Left ventricle myocardium inferior (tissue), 1 donor: ENCODE measurements at places on chromosomes 5 and 9. TPM values are rescaled to one million over a fixed set of nuclear protein-coding genes. Genes with fewer than 3 reads are reported as not detected.

Gene IFNA21
- not detected for total RNA-seq

Gene RNF208
- total RNA-seq: 31.5 TPM

- peak; percentile 48 for DNase-seq
Measured at GRCh38 chr5:150618588-150619281, 21.7 kb upstream of the SYNPO start.

- no peak for DNase-seq
Measured at GRCh38 chr5:57491369-57491965, 8.9 kb upstream of the ACTBL2 start.

- DNase-seq: no peak
Measured at GRCh38 chr9:98570663-98571440, 137.9 kb downstream of the GABBR2 start.

GRCh38 chr5:148858547-148858946, 32.1 kb downstream of the ADRB2 start:
- no peak for DNase-seq

DNA sequence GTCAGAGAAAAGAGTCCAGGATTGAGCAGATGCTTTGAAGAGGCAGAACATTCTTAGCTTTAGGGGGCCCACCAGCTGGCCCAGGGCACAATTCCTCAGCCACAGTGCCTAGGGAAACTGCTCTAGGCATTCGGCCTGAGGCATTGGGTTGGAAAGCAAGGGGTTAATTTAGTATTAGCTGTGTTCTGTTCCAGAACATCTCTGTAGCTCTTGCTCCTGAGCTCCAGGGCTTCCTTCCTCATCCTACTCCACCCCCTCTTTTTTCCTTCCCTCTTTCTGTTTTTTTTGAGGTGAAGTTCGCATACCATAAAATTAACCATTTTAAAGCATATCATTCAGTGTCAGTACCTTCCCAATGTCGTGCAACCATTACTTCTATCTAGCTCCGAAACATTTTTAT, 74.5 kb upstream of the PANK3 start:
- DNase-seq: no peak
